ENCODE measurements at places on chromosomes 1 and 21. TPM values are rescaled to one million over a fixed set of nuclear protein-coding genes. Genes with fewer than 3 reads are reported as not detected.
A peak's percentile ranks its signal among the peaks of the same experiment; 100 is the strongest.

DNA sequence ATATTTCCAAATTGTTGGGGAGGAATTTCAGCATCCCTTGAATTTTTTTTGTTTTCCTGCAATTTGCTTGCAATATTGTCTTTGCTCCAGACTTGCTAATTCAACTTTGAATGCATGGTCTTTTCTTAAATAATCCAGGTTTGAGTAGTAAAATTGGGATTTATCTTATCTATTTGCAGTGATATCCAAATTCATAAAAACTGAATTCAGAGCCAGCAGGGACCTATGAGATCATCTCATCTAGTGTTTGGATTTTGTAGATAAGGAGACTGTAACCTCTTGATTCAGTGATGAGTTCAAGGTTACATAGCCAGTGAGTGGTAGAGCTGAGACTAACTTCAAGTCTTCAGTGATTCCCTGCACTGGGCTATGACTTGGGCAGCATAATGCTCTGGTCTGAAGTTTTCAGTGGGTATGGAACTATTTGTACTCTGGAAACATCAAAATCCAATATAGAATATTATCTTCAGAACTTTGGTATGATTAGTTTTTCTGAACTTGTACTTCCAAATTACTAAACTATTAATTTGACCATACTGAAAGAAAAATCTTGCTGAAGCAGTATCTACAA, 109.4 kb downstream of the DISP1 start:
- H3K4me3 ChIP-seq = no peak overlapping the region
- no peak for DNase-seq
- no peaks in the 10 kb centered on the region for H3K36me3 ChIP-seq
- no peaks in the 10 kb centered on the region for H3K27me3 ChIP-seq

DNA sequence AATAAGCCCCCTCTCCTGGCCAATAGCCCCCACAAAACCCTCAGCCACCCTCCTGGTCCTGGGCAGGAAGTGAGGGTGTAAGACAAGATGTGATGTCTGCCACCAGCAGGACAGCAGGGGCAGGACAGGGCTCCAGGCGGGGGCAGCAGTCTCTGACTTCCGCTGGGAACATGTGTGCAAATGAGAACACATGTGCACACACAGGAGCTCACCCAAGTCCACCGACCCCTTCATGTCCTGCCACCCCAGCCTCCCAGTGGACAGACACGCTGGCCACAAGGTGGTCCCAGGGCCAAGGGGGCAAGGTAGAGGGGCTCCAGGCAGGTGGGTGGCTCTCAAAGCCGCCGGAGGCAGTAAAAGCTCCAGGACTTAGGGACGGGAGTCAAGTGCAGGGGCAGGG, 60.1 kb downstream of the KCNAB2 start:
- no peak for DNase-seq
- no peaks in the 10 kb centered on the region for H3K27me3 ChIP-seq
- no peaks in the 10 kb centered on the region for H3K36me3 ChIP-seq
- H3K27ac ChIP-seq = no peak overlapping the region
- H3K4me1 ChIP-seq = no peaks in the 10 kb centered on the region

- H3K27me3 ChIP-seq = no peaks in the 10 kb centered on the region
- no peak overlapping the region for H3K27ac ChIP-seq
- no peak for DNase-seq
- H3K4me1 ChIP-seq = no peaks in the 10 kb centered on the region
- H3K36me3 ChIP-seq = peaks cover 20% of the 10 kb centered on the region
These were observed 16.9 kb downstream of the AGO1 start for GRCh38 chr1:35899941-35900340.

S100A3 gene
- not detected for total RNA-seq

KLHDC8A gene
- not detected for total RNA-seq

DNA sequence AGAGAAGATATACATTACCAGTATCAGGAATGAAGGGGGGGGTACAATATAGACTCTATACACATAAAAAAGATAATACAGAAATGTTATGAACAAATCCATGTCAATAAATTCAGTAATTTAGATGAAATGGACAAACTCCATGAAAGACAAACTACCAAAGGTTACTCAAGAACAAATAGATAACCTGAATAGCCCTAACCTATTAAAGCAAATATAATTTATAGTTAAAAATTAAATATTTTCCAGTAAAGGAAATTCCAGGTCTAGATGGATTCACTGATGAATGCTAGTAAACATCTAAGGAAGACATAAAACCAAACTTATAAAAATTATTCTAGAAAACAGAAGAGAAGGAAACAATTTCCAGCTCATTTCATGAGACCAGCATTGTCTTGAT, 13.2 kb downstream of the BLZF1 start:
- peaks cover 3% of the 10 kb centered on the region for H3K4me1 ChIP-seq
- no peak for DNase-seq
- no peak overlapping the region for H3K4me3 ChIP-seq
- H3K27me3 ChIP-seq = no peaks in the 10 kb centered on the region
- H3K36me3 ChIP-seq = peaks cover 51% of the 10 kb centered on the region
- no peak overlapping the region for H3K27ac ChIP-seq

GRCh38 chr1:37255136-37255795, 219.1 kb upstream of the ZC3H12A start:
- H3K4me3 ChIP-seq = no peak overlapping the region
- no peak for DNase-seq
- H3K27ac ChIP-seq = no peak overlapping the region
- peaks cover 8% of the 10 kb centered on the region for H3K27me3 ChIP-seq
- no peaks in the 10 kb centered on the region for H3K4me1 ChIP-seq
- H3K36me3 ChIP-seq = no peaks in the 10 kb centered on the region

- no peak overlapping the region for H3K4me3 ChIP-seq
- H3K36me3 ChIP-seq = no peaks in the 10 kb centered on the region
- H3K27me3 ChIP-seq = no peaks in the 10 kb centered on the region
- H3K27ac ChIP-seq = no peak overlapping the region
- no peak for DNase-seq
- no peaks in the 10 kb centered on the region for H3K4me1 ChIP-seq
These were observed 352.0 kb downstream of the PLPP3 start for GRCh38 chr1:56227401-56227800.

- H3K36me3 ChIP-seq = peaks cover 61% of the 10 kb centered on the region
- H3K4me1 ChIP-seq = peaks cover 56% of the 10 kb centered on the region
- no peak for DNase-seq
- H3K27ac ChIP-seq = no peak overlapping the region
- no peaks in the 10 kb centered on the region for H3K27me3 ChIP-seq
These were observed 3.9 kb downstream of the EGLN1 start for GRCh38 chr1:231418101-231418740.

DNA sequence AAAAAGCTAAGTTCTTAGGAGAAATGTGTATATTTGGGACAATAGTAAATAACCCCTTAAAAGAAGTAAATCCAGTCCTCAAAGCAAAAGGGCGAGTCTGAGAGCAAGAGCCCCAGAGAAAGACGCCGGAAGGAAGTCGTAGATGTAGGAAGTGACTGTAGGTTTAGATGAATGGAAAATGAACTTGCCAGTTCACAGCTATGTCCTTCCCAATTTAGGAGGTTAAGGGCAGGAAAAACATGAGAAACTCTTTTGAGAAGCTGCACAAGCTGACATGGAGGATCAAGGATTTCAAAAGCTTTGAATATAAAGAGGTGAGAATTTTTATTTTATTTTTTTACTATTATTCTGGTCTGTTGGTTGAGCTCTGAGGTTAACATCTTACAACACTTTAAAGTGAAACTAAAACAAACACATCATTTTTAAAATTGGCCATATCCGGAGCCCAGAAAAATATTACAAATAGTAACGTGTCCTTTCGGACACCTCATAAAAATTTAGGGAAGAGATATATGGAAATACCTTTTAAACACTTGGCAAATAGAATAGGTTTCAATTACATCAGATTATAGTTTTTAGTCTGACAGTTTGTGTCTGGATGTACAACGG, 1178.6 kb downstream of the MRPL39 start:
- H3K4me3 ChIP-seq = peak overlapping the region; percentile 65
- H3K27me3 ChIP-seq = no peaks in the 10 kb centered on the region
- peak overlapping the region; percentile 67 for H3K27ac ChIP-seq
- H3K4me1 ChIP-seq = peaks cover 4% of the 10 kb centered on the region

DHRS3 gene
- 32.5 TPM for total RNA-seq

CACYBP gene
- total RNA-seq = 234 TPM

GRCh38 chr1:173267453-173267945, 60.4 kb upstream of the TNFSF4 start:
- no peak overlapping the region for H3K4me3 ChIP-seq
- H3K27me3 ChIP-seq = no peaks in the 10 kb centered on the region
- H3K4me1 ChIP-seq = no peaks in the 10 kb centered on the region
- no peak for DNase-seq
- H3K36me3 ChIP-seq = no peaks in the 10 kb centered on the region

DNA sequence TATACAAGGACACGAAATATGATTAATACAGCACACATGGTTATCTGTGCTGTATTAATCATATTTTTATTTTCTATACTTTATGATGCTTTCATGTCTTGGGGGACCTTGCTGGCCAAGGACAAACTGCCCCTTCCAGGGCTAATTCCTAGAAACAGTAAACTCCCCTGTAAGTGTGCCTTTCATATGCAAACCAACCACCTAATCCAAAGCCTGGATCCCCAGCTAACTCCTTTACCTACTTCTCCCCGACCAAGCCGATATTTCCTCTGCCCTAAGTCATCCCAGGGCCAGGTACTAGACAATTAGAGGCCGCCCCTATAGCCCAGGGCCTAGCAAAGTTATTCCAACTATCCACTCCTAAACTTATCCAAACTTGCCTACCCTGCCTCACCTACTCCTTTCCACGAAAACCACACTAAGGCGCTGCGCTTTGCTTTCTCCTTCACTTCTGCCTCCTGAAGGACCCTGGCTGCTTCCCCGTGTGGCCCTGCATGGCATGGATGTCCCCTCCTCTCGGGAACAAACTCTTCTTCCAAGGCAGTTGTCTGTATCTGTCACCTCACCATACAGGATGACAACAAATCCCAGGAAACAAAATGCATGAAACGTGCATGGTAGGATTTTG, 10.2 kb downstream of the SH3BP5L start:
- H3K36me3 ChIP-seq = peaks cover 70% of the 10 kb centered on the region
- DNase-seq = no peak
- peak overlapping the region; percentile 77 for H3K27ac ChIP-seq

DNA sequence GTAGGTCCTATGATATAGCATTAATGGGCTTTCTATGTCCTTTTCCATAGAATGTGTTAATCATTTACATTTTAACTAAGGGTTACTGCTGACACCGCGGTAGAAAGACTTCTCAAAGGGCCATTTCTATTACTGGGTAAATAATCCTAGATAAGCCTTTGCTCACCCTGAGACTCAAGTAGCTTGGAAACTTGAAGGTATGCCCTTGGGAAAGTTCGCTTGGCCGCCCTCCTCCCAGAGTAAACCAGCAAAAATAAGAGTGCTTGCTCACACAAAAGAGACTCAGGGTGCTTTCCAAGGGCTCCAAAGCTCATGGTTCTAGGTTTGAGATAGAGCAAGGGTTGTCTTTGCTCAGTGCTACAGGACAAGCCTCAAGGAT, 85.8 kb upstream of the TMPRSS2 start:
- H3K36me3 ChIP-seq = no peaks in the 10 kb centered on the region
- DNase-seq = no peak
- H3K4me3 ChIP-seq = no peak overlapping the region
- no peaks in the 10 kb centered on the region for H3K4me1 ChIP-seq
- no peak overlapping the region for H3K27ac ChIP-seq
- H3K27me3 ChIP-seq = no peaks in the 10 kb centered on the region

- no peaks in the 10 kb centered on the region for H3K27me3 ChIP-seq
- no peaks in the 10 kb centered on the region for H3K36me3 ChIP-seq
- peaks cover 32% of the 10 kb centered on the region for H3K4me1 ChIP-seq
- peak overlapping the region; percentile 44 for H3K27ac ChIP-seq
- DNase-seq = peak; percentile 35
These were observed 1.9 kb downstream of the TMEM53 start for GRCh38 chr1:44672254-44672955.

DNA sequence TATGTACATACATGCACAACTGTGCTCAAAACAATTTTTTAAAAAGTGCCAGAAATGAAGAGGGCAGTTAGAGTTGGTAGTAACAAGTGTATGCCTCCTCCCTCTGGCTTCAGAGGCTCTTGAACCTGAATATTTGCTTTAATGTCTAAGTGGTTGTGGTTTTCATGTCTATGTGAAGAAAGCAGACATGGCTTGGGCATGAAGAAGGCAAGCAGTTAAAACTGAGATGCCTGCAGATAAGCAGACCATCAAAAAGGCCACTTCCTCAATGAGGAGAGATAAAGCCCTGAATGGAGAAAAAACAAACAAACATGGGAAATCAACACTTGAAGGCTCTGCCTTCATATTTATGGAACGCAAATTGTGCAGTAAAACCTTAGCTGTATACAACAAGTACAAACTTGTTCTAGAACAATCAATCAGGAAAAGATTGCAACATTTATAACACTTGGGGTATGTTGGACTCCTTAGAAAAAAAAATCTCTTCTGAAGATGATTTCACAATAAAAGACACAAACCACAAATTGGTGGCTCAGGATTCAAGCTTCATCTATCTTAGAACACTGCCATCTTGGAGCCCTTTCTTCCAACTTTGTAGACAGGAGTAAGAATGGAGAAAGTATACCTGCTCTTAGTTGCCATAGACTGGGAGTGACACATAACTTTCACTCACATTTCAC, 52.7 kb upstream of the PLA2G4A start:
- H3K36me3 ChIP-seq = no peaks in the 10 kb centered on the region
- peaks cover 2% of the 10 kb centered on the region for H3K27me3 ChIP-seq
- H3K4me1 ChIP-seq = peaks cover 2% of the 10 kb centered on the region
- no peak for DNase-seq

GRCh38 chr1:235831148-235831547, 35.6 kb downstream of the LYST start:
- H3K27me3 ChIP-seq = no peaks in the 10 kb centered on the region
- peaks cover 12% of the 10 kb centered on the region for H3K36me3 ChIP-seq
- H3K4me3 ChIP-seq = no peak overlapping the region
- H3K4me1 ChIP-seq = peaks cover 2% of the 10 kb centered on the region

GPR89A gene
- total RNA-seq = 31.9 TPM

DNA sequence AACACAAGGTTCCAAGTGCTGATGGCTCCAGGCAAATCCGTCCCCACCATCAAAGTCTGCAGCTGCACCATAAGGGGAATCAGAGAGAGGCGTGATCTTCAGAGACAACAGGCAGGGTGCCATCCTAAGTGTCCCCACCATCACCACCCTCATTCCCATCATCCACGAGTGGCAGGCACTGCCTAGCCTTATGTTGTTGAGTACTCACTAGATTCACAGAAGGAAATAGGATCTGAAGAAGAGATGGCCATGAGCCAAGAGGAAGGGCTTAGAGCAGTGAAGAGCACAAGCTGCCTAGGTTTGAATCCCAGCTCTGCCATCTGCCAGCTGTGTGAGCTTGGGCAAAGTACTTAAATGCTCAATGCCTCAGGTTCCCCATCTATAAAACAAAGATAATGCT, 207.3 kb upstream of the CSF3R start:
- peaks cover 16% of the 10 kb centered on the region for H3K27me3 ChIP-seq
- DNase-seq = no peak
- H3K4me1 ChIP-seq = peaks cover 2% of the 10 kb centered on the region
- H3K36me3 ChIP-seq = no peaks in the 10 kb centered on the region
- no peak overlapping the region for H3K27ac ChIP-seq
- no peak overlapping the region for H3K4me3 ChIP-seq

DNA sequence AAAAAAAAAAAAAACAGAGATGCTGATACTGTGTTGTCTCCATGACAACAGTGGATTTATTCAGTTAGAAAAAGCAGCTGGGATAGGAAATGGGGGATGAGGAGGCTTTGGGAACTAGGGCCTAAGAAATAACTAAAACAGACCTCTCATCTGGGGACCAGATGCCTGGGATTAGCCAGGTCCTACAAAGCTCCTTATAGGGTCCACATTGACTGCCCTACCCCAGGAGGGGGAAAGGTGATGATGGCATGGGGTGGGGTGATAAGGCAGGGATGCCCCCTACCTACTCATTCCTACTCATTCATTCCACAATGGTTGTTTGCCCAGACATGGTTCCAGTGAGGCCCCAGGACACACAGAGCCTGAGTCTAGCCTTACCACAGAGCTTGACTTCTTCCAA, 131.2 kb downstream of the PLXNA2 start:
- no peak overlapping the region for H3K4me3 ChIP-seq
- H3K27me3 ChIP-seq = peaks cover 10% of the 10 kb centered on the region
- no peak overlapping the region for H3K27ac ChIP-seq
- no peak for DNase-seq
- no peaks in the 10 kb centered on the region for H3K36me3 ChIP-seq
- H3K4me1 ChIP-seq = no peaks in the 10 kb centered on the region

CC2D1B gene
- total RNA-seq = 46.9 TPM
